ENCODE measurements at places on chromosomes 5 and 9.

DNA sequence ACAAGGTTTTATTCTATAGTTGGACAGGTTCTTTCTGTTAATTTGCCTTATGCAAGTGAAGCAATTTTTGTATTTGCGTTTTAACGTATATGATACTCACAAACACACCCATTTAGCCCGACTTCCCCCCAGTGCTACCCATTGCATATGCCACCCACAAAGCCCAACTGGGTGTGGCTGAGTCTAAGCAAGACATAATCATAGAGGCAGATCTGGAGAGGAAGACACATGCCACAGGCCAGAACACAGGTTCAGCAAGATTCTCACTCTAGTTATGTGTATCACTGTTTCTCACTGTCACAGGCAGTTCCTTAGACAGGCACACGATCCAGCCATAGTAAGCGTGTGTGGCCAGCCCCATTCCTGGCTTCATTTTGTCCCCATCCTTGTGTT, 29.0 kb upstream of the PUM3 start:
- no peak for DNase-seq

GRCh38 chr9:5446451-5447236, 3.7 kb upstream of the CD274 start:
- no peak for DNase-seq

DNA sequence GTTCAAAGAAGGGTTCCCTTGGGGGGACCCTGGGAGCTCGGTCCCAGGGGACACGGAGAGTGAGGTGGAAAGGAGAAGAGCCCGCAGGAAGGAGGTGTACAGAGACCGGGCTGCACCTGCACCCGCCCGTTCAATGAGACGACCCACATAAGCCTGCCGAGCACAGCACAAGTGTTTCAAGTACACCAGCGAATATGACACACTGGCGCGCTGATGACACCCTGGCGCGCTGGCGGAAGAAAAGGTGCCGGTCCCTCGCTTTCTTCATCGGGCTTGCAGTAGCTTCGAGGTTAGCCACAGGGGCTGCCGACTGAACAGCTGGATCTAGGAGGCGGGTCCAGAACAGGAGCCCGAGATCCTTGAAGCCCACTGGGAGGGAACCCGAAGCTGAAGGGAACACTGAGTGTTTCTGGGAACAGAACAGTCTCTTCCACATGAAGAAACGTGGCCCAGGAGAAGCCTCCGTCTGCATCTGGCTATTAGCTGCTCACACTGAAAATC, 1.4 kb downstream of the TBC1D9B start:
- DNase-seq: no peak

GRCh38 chr5:177553671-177554429, 513 bp downstream of the FAM193B start:
- DNase-seq: peak; percentile 76

GRCh38 chr5:142720641-142721271, 34.9 kb upstream of the FGF1 start:
- no peak for DNase-seq

DNA sequence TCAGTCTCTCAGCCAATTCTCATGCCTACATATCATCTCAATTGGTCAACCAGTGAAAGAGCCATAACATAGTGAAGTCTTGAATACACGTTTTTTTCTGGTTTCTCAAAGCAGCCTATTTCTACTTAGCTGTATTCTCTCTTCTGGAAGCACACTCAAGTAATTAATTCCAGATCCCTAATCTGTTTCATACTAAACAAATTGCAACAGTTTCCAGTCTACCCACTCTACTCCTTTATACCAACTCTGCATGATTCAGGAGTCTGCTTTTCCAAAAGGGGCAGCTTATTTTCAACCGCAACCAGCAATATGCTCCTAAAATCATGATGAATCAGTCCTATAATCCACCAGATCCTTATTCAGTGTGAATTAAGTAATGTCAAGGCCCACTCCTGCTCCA, 211.7 kb downstream of the TLE1 start:
- no peak for DNase-seq

GRCh38 chr9:19470981-19471650, 62.3 kb downstream of the ACER2 start:
- no peak for DNase-seq

GRCh38 chr9:114005371-114006154, 72.5 kb downstream of the AMBP start:
- DNase-seq: no peak

DNA sequence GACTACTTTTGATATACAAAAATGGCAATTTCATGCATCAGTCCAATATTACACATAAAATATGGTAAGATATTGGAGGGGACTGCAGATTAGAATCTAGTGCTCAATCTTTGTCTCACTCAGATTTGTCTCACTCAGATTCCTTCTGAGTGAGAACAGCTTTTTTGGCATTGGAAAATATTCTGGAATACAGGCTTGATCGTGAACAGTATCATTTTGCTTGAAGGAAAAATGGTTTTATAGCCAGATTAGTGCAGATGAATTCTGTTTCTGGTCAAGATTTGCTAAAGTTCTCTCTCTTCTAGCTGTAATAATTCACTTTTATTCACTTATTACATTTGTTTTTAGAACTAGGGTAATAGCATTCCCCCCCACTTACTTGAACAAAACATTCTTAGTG, 51.2 kb downstream of the MAN2A1 start:
- no peak for DNase-seq

GRCh38 chr5:99070822-99071221, 142.0 kb upstream of the CHD1 start:
- DNase-seq: no peak

DNA sequence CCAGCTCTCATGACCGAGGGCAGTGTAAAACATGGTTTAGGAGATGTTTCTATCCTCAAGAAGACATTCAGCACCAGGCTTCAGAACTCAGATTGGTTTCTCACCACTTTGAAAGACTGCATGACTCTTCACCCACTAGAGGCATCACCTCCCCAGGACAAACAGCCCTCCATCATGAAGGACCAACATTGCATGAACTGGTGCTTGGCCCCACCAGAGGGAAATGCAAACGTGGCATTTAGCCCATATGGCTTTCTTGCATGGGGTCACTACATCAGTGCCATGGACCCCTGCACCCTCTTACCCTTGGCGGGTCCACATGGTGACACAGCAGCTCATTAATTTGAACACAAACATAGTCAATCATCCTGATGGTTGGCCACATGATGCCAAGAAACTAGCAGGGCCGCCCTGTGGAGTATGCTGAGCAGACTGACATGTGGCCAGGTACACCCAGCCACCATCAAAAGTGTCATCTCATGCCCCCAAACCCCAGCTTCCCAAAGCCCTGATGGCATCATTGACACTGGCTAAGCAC, 129.5 kb upstream of the FSTL4 start:
- DNase-seq: no peak

- no peak for DNase-seq
Measured at GRCh38 chr9:22064957-22065356, 55.9 kb upstream of the CDKN2B start.

- no peak for DNase-seq
Measured at GRCh38 chr5:154683101-154683880, 71.9 kb upstream of the LARP1 start.

DNA sequence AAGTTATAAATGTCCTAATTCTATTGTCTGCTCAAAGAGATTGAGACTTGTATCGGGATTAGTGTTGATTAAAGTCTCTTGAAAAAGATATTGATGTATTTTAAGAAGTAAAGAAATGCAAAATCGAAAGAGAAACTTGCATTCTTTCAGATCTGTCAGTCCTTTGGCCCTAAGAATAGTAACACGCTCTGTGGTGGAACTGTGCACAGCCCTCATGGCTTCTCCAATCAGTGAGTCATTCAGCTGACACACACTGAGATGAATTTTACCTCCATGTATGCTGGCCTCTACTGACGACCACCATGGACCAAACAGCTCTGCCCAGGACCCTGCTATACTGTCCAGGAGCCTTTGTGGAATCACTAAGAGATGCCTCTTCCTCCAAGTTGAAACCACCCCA, 232.4 kb downstream of the ESM1 start:
- DNase-seq: no peak

- no peak for DNase-seq
Measured at GRCh38 chr9:97863314-97863713, 10.3 kb downstream of the FOXE1 start.

DNA sequence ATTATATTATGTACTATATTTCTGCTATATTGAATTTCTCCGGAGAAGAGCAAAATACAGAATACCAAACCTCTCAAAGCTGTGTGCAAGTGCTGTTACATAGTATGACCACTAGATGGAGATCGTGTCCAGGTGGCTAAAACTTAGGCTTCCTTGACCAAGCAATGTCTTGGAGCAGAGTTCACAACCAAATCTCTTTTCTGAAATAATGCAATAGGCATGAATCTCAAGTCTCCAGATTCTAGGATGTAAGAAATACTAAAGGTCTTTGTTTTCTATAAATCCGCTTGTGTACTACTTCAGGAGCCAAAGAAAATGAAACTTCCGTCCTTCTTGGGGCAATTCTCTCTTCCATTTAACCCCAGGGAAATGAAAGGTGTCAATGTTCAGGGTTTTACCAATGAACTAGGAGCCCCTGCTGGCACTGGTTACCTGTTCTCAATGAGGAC, 181.5 kb upstream of the RAI14 start:
- no peak for DNase-seq

DNA sequence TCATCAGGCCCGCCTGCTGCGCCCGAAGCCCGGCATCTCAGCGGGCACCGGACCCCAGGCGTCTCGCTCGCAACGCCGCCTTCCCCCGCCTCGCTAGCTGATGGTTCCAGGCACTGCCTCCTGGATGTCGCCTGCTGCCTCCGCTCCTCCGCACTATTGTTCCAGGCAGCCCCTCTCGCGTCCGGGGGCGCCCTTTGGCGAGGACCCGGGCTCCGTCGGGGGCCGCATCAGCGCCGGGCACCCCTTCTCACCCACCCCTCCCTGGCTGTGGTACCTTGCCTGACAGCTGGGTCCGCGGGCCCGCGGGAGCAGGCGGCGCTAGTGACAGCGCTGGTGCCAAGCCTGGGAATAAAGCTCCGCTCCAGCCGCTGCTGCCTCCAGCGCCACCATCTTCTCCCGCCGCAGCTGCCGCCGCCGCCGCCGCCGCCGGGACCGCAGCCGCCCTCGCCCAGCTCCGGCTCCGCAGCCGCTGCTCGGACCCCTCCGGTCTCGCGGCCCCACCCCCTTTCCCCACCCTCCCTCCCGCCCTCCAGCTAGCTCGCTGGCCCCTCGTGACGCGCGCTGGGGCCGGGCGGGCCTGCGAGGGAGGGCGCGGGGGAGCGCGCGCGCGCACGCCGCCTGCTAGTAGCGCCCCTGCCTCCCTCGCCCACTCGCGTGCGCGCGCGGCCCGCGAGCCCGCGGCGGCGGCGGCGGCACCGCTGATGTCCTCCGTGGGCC, at the start of gene APBA1:
TSS of gene APBA1 (minus strand) at position 493 of the 717 bp plus-strand sequence.
- DNase-seq: peak; percentile 14

DNA sequence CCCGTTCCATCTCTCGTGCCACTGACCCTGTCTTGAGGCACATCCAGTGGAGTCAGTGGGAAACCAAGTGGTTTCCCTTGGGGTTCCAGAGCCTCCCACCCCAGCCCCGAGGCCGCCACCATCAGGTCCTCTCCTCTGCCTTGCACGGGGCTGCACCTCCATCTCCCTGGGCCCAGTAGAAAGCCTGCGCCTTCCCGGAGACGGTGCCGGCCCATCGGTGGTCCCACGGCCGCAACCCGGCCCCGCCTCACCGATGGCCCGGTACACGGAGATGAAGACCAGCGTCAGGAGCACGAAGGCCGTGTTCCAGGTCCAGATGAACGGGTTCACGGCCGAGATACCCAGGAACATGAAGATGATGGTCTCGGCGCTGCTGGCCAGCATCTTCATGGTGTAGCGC, 40.0 kb downstream of the EXOC3 start:
- DNase-seq: no peak

GRCh38 chr5:169300468-169301385, at the start of gene SLIT3:
TSS of gene SLIT3 (minus strand) at chr5:169301139. CDS start at chr5:169300709, 430 bp downstream.
- DNase-seq: no peak

DNA sequence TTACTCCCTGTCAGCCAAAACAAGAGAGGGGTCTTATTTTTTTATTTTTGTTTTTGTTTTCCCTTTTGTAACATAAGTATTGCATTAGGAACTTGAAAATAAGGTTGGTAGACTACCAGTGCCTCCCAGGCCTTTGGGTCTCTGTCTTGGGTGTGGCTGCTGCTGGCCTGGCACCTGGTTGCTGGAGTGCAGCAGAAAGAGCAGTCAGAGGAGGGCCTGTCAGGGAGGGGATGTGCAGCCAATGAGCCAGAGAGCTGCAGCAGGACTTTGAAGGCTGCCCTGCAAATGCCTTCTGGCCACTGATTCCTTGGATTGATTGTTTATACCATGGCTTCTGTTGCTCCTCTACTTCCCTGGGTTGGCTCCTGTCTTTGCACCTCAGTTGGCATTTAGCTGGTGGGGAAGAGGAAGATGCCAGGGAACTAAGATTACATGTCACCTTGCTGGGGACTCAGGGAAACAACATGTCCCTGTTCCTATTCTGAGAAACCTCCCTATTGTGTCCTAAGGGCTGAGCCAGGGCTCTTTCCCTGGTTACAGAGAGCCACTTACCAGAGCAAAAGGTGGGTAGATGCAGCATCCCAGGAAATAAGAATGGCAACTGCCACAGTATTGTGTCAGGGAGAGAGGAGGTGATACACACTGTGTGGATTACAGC, 66.6 kb downstream of the ANGPTL2 start:
- DNase-seq: no peak

- DNase-seq: no peak
Measured at GRCh38 chr5:131180407-131180806, 9.7 kb downstream of the LYRM7 start.

GRCh38 chr5:95900383-95900958, 61.2 kb downstream of the ELL2 start:
- DNase-seq: no peak

- DNase-seq: no peak
Measured at GRCh38 chr5:181283347-181283746, 22.4 kb upstream of the TRIM52 start.

- no peak for DNase-seq
Measured at GRCh38 chr5:10360686-10361085, 7.2 kb downstream of the MARCHF6 start.

GRCh38 chr5:100890461-100891008, 12.5 kb downstream of the ST8SIA4 start:
- no peak for DNase-seq

DNA sequence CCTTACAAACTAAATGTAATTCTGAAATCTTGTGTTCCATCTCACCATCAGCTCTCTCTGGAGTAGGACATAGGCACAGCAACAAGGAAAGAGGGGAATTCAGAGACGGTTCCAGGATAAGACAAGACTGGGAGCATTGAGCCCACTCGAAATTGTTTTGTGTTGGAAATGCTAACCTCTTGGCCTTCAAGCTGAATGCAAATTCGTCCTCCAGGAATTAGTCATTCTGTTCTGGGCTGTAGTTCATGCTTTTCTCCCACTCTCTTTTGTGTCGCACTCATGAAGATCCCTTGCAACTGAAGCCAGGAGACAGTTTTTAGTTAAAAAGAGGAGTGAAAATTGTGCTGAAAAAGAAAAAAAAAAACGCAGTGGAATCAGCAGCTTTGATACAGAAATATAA, 121.7 kb upstream of the SEMA6A start:
- no peak for DNase-seq

GRCh38 chr9:133184971-133185370, 21.3 kb upstream of the GBGT1 start:
- no peak for DNase-seq

Data from GM19239 (cell line).